ENCODE measurements at places on chromosomes 6 and 20. TPM values are rescaled to one million over a fixed set of nuclear protein-coding genes. Genes with fewer than 3 reads are reported as not detected.

GRCh38 chr20:44807684-44808056 lies 2.7 kb downstream of the RIMS4 start:
- no peak for DNase-seq

GRCh38 chr6:47182291-47182957 lies 127.3 kb downstream of the TNFRSF21 start:
- no peak for DNase-seq

GRCh38 chr6:12258591-12259075 lies 31.5 kb upstream of the EDN1 start:
- DNase-seq = no peak

DNA sequence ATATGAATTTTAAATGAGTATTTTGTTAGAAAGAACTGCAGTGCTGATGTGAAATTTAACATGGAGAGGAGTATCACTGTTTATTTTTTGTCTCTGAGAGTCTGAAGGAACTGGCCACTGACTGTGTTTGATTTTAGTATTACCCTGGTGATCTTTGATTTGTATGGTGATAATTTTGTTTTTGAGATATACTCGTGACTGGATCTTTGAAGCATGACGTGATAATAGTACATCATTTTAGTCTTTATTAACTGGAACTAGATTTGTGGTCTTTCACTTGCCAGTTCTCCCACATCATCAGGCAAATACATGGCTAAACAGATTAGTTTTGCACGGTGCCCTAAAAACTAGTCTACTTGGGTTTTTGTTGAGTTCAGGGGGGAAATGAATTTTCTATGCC lies 55.5 kb downstream of the ARID1B start:
- DNase-seq = no peak

DNA sequence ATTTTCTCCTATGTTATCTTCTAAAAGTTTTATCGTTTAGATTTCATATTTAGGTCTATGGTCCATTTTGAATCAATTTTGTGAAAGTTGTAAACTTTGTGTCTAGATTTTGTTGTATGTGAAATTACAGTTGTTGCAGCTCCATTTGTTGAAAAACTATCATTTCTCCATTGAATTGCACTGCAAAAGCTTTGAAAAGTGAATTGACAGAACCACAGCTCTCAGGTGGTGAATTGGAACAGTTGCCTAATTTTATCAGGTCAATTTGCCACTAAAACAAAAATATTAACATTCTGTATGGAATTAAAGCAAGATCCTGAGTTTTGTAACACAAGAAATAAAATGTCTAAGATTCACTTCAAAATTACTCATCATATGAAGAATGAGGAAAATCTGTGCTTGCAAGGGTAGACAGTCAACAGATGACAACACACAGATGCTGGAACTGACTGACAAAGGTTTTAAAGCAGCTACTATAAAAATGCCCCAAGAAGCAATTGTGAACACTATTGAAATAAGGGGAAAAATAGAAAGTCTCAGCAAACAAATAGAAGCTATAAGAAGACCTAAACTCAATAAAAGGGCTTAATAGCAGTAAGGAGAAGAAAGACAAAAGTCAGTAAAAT lies 346.7 kb downstream of the PAX1 start:
- no peak for DNase-seq

GRCh38 chr6:21529431-21529830 lies 64.1 kb upstream of the SOX4 start:
- no peak for DNase-seq

- peak; percentile 58 for DNase-seq
Observed at GRCh38 chr20:2524709-2525506, 11.5 kb upstream of the TMC2 start.

DNA sequence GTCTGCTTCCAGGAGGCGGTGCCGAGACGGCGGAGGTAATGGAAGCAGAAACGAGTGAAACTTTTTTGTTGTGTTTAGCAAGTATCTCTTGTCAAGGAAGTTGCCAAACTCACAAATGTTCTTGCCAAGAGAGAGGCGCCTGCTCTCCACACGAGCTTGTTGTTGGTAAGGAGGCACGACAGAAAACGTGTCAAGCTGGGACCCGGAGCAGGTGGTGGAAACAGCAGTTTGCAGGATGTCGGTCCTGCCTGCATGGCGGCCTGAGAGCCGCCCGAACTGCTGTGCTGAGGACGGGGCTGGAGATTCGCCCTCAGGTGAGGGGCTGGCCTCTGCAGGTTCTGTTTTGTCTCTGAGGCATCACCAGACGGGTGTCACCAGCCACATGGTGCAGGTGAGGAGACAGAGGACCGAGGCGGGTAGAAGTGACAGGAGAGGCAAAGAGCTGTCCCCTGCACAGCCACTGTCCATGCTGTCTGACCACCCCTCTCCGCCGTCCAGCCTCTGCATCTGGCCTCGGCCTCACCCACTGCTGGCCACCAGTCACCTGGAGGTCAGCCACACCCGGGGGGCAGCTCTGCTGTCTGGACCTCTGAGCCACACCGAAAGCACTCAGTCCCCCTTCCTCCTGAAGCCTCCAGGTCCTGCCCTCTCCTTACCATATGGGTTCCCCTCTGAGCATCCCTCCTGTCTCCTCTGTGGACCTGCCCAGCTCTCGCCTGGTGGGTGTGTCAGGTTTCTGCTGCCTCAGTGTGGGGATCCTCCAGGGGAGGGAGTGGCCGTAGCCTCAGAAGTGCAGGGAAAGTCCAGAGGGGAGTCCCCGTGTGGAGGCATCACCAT lies 261.5 kb downstream of the TAF4 start:
- no peak for DNase-seq

GRCh38 chr6:125519367-125519766 lies 217.6 kb upstream of the HDDC2 start:
- DNase-seq = no peak

- no peak for DNase-seq
Observed at GRCh38 chr20:44357020-44357419, 1.5 kb downstream of the HNF4A start.

GRCh38 chr6:105836379-105836778 lies 249.8 kb upstream of the PRDM1 start:
- no peak for DNase-seq

GRCh38 chr20:11929947-11930346 lies 12.3 kb downstream of the BTBD3 start:
- no peak for DNase-seq

- no peak for DNase-seq
Observed at GRCh38 chr6:56899753-56900152, 55.2 kb upstream of the BEND6 start.

DNA sequence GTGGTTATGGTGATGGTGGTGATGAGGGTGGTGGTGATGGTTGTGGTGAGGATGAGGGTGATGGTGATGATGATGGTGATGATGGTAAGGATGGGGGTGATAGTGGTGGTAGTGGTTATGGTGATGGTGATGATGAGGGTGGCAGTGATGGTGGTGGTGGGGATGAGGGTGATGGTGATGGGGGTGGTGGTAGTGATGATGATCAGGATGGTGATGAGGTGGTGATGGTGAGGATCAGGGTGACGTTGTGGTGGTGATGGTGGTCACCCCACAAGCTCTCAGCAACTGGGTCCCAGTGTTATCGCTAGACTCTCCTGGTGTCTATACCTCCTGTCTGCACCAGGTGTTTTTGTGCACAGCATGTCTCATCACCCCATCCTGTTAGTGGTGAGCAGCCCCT lies 85.0 kb downstream of the TMEM242 start:
- no peak for DNase-seq

DNA sequence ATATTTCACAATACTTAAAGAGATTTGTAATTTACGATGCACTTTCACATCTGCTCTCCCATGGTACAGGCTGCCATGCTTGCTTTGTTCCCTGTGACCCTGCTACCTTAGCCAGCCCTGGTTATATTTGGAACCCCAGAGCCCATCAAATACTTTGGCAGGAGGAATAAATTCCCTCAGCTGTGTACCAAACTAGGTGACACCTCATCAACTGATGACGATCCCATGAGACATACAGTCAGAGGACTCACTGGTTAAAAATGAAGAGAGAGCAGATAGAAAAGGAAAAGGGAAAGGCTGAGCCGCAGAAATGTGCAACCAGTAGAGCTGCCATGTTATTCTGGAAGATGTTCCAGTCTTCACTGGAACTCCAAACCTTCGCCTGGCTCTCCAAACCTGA lies 120.0 kb downstream of the SIM1 start:
- no peak for DNase-seq

DNA sequence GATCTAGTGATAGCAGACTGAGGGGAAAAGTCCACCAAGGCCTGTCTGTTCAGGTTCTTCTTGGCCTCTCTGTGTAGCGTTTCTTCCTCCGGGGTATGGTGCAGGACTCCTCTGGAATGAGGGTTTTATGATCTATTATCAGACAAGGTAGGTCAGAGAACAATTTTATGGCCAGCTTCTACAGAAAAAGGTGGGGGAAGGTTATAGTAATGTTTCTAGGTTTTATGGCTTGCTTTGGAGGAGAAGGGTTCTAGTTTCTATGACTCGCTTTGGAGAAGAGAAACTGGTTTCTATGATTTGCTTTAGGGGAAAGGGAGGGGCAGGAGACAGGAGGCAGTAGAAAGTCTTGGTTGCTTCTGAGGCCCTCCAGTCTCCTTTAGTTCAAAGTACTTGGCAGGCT lies 144.8 kb upstream of the LAMA2 start:
- no peak for DNase-seq

DNA sequence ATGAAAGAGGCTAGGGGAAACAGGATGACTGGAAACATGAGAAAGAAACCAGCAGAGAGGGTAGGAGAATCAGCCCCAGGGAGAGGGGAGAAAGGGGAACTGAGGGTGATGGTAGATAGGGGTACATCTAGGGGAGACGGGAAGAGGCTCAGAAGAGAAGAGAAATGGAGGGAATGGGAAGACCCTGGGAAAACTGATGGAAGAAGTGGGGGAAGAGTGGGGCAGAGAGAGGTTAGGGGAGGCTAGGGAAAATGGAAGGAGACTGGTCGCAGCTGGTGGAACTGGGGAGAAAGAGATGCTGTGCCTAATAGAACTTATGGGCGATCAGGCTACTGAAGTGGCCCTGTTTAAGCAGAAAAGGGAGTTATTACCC lies 548 bp downstream of the PROCR start:
- no peak for DNase-seq

GRCh38 chr6:167735084-167735950 lies 91.4 kb upstream of the AFDN start:
- no peak for DNase-seq

DNA sequence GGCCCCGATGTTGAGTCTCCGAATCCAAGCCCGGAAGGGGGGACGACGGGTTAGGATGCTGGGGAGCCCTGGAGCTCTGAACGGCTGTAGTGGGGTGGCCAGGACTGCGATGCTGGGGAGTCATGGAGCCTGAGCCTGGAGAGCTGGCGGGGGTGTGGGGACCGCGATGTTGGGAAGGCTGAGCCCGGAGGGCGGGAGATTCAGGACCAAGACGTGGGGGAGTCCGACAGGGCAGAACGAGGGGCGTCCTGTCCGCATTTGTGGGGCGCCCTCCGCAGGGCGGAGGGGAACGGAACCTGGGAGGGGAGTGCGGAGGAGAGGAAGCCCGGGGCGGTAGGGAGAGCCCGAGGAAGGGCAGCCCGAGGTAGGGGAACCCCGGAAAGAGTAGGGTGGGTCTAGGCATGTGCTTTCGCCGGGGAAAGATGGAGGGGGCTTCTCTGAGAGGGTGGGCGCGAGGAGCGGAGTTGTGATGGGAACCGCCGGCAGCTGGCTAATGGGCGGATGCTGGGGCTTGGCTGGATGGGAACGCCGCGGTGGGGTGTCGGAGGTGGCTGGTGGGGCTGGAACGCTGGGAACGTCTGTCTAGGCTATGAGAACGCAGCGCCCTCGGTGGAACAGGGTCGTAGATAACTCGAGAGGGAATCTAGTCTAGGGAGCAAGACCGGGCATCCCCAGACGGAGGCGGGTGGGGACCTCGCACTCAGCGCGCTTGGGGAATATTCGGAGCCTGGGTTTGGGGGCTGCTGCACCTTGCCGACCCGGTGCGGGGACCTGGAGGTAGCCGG lies 684 bp downstream of the PAQR8 start:
- DNase-seq = peak; percentile 31

DNA sequence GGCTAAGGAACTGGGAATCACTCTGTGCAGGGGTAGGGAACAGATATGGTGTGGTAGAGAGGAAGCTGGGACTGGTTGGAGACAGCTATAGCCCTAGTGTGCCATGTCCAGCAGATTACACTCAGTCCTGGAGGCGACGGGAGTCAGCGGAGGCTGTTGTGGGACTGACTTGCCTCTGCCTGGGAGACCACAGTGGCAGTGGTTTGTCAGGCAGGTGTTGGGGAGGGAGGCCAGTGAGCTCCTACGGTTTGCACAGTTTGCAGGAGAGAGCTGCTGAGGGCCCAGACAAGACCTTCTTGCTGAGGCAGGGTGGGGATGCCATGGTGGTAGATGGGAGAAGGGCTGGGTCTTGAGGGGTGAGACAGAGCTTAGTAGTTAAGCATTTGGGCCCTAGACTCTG lies 4.9 kb downstream of the PLCG1 start:
- no peak for DNase-seq

DNA sequence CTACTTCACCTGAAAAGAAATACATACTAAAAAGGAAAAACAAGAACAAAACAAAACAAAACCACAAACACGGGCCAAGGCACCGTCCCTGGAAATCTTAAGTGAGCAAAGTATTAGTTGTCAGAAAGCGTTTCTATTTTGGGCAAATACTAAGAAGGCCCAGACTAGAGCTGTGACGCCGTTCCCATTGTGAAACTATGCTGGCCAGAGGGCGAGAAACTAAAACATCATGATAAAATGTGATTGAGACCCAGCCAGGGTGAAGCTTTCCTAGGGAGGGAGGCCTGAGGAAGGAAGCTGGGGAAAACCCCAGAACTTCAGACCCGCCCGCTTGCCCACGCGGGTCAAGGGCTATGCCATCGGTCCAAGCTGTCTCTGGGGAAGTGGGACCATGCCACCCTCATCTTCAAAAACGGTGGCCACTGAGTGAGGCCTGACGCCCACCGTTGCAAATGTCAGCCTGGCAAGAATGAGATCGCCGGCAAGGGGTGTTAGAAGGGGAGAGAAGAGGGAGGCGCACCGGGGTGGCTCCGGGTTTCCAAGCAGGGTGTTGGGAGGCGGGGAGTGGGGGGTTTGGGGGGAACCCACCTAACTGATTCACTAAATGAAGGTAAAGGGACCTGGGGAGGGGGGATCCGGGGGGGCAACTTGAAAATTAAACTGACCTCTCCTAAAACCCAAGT lies 1950.9 kb upstream of the DEFB115 start:
- no peak for DNase-seq

The SDCBP2 gene
- polyA plus RNA-seq = 1.8 TPM

The IL17A gene
- not detected for polyA plus RNA-seq

The RCAN2 gene
- 3.2 TPM for polyA plus RNA-seq

The DNMT3B gene
- polyA plus RNA-seq = 5.0 TPM

The PPDPF gene
- 287 TPM for polyA plus RNA-seq

The ESR1 gene
- polyA plus RNA-seq = 2.5 TPM

Data from hindlimb muscle (tissue), 1 donor.